ENCODE measurements at places on chromosomes 12 and 14.
A peak's percentile ranks its signal among the peaks of the same experiment; 100 is the strongest.

DNA sequence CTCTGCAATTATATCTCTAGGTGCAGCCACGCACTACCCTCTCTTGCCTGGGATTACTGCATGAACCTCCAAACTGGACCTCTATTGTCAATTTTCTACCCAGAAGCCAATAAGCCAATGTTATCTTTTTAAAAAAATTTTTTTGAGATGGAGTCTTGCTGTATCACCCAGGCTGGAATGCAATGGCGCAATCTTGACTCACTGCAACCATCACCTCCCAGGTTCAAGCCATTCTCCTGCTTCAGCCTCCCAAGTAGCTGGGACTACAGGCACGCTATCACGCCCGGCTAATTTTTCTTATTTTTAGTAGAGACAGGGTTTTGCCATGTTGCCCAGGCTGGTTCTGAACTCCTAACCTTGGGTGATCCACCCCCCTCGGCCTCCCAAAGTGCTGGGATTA lies 11.2 kb upstream of the PXN start:
- no peak for DNase-seq

DNA sequence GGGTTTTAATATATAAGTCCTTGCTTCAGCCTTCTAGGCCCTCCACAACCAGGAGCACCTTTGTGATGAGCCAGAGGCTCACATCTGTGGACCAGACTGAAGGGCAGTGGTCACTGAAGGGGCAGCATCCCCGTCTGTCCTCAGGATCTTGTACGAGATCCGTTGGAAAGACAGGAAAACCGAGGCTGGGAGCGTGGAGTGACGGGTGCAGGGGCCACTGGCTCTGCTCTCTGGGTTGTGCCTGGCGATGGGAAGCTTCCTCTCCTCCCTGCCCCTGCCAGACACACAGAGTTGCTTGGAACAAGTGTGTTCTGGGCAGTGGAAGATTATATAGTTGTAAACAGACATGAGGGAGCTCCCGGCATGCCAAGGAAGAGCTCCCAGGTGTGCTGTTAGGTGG lies 48.0 kb downstream of the AACS start:
- DNase-seq, result no peak

DNA sequence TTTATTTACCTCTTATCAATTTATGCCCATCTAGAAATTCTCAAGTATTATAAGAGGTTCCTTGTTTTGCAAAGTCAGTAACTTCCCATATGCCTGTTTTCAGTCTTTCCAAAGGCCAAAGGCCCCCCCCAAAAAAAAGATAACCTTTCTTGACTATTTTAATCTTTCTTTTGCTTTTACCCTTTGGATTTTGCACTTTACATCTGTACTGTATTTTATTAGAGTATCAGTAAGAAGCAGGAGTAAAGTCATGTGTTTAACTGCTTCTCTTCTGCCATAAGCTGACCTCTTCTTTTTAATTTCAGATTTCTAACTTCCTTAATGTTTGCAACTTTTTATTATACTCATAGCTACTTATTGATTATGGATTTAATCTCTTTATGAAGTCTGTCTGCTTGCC lies 716.4 kb upstream of the NOVA1 start:
- no peak for DNase-seq

- no peak for DNase-seq
Measured at GRCh38 chr12:88202500-88202899, 60.4 kb downstream of the TMTC3 start.

- DNase-seq, result no peak
Measured at GRCh38 chr14:34460295-34460694, 1.7 kb downstream of the SPTSSA start.

DNA sequence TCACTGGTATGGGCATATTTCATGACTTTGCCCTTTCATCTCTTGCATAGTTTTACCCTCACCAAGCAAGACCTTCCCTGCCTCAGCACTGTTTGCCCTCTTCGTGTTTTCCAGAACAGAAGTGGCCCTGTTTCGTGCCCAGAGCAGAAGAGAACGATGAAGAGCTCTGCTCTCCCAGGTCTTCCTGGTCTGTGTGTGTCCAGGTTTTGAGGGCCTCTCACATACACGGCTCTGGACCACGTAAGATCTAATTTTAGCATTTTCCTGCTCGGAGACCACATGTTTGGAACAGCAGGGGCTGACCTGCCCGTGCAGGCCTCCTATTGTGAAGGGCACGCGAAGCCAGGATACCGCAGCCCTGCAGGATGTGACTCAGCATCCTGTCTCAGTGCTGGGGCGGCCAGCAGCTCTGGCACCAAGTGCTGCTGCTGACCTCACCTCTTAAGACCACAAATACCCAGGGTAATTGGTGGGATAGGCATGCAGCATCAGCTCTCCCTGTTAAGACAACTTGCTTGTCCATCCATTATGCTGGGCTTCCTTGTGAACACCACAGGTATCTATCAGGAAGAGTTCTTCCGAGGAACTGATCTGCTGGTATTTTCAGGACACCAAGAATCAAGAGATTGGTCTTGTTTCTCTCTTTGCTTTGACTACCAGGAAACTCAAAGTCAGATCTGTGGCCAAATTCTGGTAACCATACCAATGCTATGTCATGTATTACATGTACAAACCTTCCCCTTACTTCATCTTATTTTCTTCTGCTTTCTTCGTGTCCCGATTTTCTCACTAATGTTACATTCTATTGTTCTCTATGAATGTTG lies 19.0 kb downstream of the SSH1 start:
- peak; percentile 47 for DNase-seq

DNA sequence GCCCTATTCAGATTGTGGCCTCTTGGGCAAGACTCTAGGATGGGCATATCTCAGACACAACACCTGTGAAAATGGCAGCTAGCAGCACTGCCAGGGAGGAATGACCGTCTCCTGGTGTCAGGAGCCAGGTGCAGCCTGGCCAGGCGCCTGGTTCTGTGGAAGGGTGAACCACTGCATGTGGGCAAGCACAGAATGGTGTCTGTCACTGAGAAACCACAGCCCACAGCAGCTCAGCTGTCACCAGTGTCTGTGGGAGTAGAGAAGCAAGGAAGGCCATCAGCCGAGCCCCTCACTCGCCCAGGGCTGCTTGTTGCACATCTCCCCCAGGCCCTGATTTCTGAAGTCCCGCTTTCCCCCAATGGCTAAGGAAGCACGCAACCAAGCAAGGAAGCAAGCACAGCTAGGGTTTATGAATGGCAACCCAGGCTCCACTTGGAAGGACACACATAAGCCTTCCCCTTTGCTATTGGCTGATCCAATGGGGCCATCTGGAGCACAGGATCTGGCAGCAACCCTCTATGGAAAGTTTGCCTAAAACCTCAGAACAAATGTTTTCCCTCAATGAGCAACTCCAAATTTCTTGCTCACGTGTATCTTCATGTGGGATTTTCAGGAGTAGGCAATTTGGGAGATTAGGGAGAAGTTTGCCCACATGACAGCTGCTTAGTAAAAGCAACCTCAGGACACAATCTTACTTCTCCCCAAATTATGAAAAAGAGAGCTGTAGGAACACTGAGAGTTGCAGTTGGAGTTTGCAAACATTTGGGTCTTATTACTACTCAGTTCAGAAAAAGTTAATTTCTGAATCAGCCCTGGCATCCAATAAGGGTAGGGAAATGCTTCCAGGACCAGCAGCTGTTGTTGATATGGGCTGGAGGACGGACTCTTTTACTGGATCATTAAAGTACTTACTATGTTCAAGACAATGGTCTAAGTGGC lies 44.7 kb downstream of the GPHB5 start:
- DNase-seq, result no peak

DNA sequence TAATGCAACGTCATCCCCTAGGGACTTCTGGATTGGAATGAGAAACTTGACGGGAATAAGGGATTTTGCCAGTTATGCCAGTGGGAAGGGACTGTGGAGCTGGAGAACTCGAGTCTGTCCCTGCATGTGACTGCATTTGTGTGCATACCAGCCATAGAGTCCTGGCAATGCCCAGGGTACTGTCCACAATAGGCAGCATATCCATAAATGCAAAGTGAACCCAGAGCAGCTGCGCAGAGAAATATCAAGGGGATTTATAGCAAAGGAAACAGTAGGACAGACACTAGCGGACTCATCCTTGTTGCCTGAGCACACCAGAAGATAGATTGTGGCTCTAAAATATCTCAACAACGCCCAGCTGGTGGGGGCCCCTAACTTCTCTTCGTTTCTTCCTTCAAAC lies 247.1 kb upstream of the SRRM4 start:
- DNase-seq, result no peak

GRCh38 chr14:70096866-70097265 lies 91.9 kb downstream of the SLC8A3 start:
- DNase-seq, result no peak

- peak; percentile 62 for DNase-seq
Measured at GRCh38 chr14:21846227-21846885, 172.7 kb upstream of the OR4E1 start.

DNA sequence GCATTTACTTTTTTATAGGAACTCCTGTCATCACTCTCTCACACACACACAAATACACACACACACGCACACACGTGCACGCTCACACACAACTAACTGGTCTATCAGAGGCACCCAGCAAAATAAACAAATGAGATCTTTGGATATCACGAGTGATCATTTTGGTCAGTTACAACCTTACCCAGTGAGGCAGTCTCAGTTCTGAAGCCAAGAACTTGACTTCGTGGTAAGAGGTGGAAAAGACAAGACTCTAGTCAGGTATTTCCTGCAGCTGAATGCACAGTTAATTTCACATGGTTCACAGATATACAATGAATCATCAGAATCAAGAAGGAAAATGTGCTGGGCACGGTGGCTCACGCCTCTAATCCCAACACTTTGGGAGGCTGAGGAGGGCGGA lies 39.4 kb downstream of the ATF7 start:
- no peak for DNase-seq

- no peak for DNase-seq
Measured at GRCh38 chr12:126727218-126728075, 1539.5 kb upstream of the TMEM132C start.

DNA sequence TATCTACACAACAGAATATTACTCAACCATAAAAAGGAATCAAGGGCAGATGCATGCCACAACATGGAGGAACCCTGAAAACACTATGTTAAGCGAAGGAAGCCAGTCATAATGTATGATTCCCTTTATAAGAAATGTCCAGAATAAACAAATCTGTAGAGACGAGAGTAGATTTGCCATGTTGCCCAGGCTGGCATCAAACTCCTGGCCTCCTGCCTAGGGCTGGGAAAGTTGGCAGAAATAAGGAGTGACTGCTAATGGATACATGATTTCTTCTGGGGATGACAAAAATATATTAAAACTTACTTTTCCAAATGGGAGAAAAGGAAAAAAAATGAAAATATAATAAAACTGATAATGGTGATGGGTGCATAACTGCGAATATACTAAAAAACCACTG lies 10.9 kb downstream of the CLIP1 start:
- DNase-seq, result no peak

GRCh38 chr14:89507521-89507920 lies 90.5 kb upstream of the FOXN3 start:
- no peak for DNase-seq

DNA sequence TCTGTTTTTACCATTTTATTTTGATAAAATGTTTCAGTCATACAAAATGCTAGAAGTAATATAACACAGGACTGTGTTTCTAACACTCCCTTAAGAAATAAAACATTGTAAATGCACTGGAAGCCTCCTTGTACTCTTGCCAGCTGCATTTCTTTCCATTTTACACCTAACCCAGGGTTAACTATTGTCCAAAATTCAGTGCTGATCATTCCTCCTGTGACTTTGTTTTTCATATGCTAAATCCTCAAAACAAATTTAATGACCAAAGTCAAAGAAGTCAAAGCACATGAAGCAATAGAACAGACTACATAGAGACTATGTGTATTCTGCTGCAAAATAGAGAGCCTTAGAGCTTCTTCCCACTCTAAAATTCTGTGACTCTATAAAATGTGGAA lies 420.3 kb upstream of the PRICKLE1 start:
- no peak for DNase-seq

GRCh38 chr12:99153293-99153692 lies 494.3 kb upstream of the GARIN6 start:
- DNase-seq, result no peak

DNA sequence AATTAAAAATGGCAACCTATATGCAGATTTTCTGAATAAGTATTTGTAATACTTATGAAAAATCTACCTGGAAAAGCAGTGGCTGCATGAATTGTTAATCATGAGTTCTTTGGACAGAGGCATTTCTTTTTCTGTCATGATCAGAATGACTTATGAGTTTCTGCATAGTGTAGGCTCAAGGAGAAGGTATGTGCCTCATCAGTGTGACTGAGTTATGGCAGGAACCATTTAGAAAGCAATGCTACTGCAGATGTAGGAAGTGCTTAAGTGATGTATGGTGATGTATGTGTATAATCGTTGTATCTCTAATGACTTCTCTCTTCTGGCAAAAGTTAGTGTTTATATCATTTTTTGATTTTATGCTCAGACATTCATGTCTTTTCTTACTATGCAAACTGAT lies 816.4 kb upstream of the FBXO33 start:
- DNase-seq, result no peak

DNA sequence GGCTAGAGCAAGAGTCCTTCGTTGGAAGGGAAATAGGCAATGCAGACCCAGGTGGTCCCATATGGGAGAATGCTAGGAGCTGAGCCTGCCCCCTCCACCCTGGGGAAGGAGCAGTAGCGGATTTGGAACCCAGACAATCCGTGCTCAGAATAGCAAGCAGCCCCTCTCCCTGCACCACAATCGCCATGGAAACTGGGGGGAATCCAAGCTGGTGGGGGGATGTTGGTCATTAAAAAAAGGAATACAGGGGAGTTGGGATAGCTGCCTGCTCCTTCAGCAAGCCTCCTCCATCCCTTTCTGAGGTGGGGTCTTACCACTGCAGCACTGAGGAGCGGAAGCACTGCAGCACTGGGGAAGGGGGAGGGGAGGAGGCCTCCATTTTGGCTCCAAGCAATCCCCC lies 2.9 kb downstream of the RND1 start:
- no peak for DNase-seq

DNA sequence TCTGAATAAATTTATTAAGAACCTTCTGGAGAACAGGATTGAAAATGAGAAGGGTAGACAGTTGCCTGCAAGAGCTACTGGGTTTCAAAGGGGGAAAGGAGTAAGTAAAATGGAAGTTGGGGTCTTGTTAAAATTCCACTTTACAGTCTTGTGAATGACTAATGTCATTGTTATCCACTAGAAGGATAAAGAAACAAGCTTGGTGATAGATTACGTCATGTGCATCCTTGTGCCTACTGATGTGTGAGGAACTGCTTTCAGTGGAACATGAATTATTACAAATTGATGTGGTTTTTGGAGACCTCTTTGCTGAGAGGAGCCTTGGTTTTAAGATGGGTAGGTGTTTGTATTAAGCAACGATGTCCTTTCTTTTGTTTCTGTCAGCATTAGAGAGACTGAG lies 272.5 kb upstream of the PRICKLE1 start:
- no peak for DNase-seq

Measured in T-helper 1 cell (primary cell).